ENCODE measurements at places on chromosomes 7 and 10. TPM values are rescaled to one million over a fixed set of nuclear protein-coding genes. Genes with fewer than 3 reads are reported as not detected.

Gene FOXI2
- not detected for polyA plus RNA-seq

Gene PRRT4
- polyA plus RNA-seq = 0.21 TPM

Gene PAOX
- 55.4 TPM for polyA plus RNA-seq

Gene FXYD4
- not detected for polyA plus RNA-seq

Gene SFRP4
- not detected for polyA plus RNA-seq

Gene MEOX2
- polyA plus RNA-seq = not detected

Gene ANKRD7
- polyA plus RNA-seq = not detected

Gene OR6B1
- polyA plus RNA-seq = not detected

Gene UNCX
- polyA plus RNA-seq = not detected

Gene TBX20
- not detected for polyA plus RNA-seq

Gene ZSWIM8
- 15.2 TPM for polyA plus RNA-seq

Gene KIAA1549
- polyA plus RNA-seq = not detected

Gene PILRA
- 2.3 TPM for polyA plus RNA-seq

Gene SFRP5
- polyA plus RNA-seq = not detected

Gene ACSL5
- 52.3 TPM for polyA plus RNA-seq

Gene FKBP6
- polyA plus RNA-seq = not detected

Gene ELAPOR2
- 4.2 TPM for polyA plus RNA-seq

Gene MSS51
- 0.35 TPM for polyA plus RNA-seq

Gene C10orf62
- polyA plus RNA-seq = not detected

Gene ORC5
- polyA plus RNA-seq = 16.9 TPM

Gene LRRC18
- 0.58 TPM for polyA plus RNA-seq

Gene LRRN3
- polyA plus RNA-seq = 2.7 TPM

Gene TDRD1
- polyA plus RNA-seq = not detected

Gene ACTR3C
- 5.2 TPM for polyA plus RNA-seq

Gene GNAT3
- not detected for polyA plus RNA-seq

Gene VTI1A
- 32.0 TPM for polyA plus RNA-seq

Gene EVX1
- polyA plus RNA-seq = not detected

Gene ABCB1
- polyA plus RNA-seq = 2.5 TPM

Gene SCD
- polyA plus RNA-seq = 2.2 TPM

Gene AHR
- 5.8 TPM for polyA plus RNA-seq

Gene PRKAR2B
- polyA plus RNA-seq = 1.1 TPM

Gene TRIM56
- polyA plus RNA-seq = 15.0 TPM

Gene TMEM130
- polyA plus RNA-seq = not detected

Gene POLR2J2
- 3.3 TPM for polyA plus RNA-seq

Gene METTL27
- polyA plus RNA-seq = not detected

Gene EBF3
- polyA plus RNA-seq = not detected

Gene NIPSNAP2
- polyA plus RNA-seq = 43.7 TPM

Gene WDFY4
- 78.7 TPM for polyA plus RNA-seq

Gene CFAP70
- 0.43 TPM for polyA plus RNA-seq

Gene FGL2
- 23.7 TPM for polyA plus RNA-seq
